Stimulated activated CD4-positive, alpha-beta T cell treated with anti-CD3 and anti-CD28 coated beads, Interleukin-1b, Interleukin-23, amount 100 ng/mL, for 48 hours (primary cell): ENCODE measurements at places on chromosomes 6 and 20.

- DNase-seq = no peak
Observed at GRCh38 chr6:112155886-112156285, 68.5 kb downstream of the FAM229B start.

DNA sequence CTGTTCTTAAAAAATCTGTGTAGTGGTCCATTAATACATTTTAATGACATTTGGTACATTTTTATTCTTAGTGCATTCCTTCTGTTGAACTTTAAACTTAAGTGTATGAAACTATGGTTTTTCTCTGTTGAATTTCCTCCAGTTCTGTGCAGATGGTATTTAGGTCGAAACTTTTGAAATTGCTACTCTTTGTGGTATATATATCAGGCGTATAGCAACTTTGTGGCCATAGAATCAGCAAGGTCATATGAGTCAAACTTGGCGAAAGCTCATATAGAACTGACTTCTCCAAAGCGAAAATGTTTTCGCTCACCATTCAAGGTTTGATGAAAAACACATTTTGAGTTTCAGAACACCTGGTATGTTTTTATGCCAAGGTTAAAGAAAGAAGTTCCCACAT lies 93.7 kb downstream of the MAP3K4 start:
- no peak for DNase-seq

DNA sequence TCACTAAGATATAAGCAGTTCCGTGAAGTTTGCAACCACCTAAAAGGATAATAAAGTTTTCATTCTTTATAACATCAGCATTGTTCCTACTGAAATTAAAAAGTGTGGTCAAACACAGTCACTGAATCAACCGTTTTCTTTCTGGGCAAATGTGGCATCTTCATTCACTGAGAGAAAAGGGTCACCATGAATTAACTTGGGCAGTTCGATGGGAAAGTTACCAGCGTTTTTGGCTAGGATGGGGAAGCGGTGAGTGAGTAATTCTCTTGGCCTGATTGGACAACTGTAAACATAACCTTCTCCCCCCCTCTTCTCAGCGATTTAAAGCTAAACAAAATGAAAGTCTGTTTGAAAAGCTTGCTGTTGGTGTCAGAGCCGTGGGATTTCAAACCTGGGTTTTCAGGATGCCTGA lies 181.8 kb downstream of the SASH1 start:
- no peak for DNase-seq

- peak; percentile 50 for DNase-seq
Observed at GRCh38 chr20:32333988-32334885, 23.9 kb upstream of the ASXL1 start.

- DNase-seq = no peak
Observed at GRCh38 chr6:21102624-21103023, 490.9 kb upstream of the SOX4 start.

GRCh38 chr6:158642097-158642601 lies 2.4 kb downstream of the DYNLT1 start:
- no peak for DNase-seq

DNA sequence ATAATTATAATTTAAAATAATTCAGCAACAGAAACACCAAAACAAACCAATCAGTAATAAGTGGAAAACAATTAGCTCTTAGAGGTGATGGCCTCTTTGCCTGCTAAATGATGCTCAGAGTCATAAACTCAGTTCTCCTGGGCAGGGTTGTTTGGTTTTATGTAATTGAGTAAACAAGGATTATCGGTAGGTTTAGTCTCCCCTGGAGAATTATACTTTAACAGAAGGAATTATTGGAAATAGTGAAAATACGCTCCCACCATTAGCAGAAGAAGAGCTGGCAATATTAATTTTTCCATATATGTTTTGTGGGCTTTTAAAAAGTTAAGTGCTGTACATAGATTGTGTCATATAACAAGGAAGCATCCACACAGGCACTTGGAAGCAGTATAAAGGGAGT lies 27.0 kb downstream of the CAP2 start:
- no peak for DNase-seq

DNA sequence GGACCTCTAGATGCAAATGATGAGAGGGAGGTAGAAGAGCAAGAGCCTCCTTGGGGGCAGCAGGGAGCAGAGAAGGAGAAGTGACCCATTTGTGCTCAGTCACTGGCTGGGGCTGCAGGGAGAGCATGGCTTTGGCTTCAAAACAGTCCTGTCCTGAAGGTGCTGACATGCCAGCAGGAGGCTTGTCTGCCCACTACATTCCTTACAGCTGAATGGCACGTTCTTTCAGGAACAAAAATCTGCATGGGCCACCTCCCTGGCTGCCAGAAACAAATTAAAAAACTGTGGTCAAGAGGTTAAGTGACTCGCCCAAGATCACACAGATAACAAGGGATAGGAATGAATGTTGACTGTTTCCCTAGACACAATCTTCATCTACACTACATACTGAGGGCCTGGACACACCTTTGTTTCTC lies 188.8 kb downstream of the HIVEP2 start:
- DNase-seq = no peak

- DNase-seq = no peak
Observed at GRCh38 chr6:69729870-69730449, 66.8 kb downstream of the LMBRD1 start.

GRCh38 chr6:112752791-112753190 lies 405.7 kb downstream of the RFPL4B start:
- no peak for DNase-seq

- DNase-seq = no peak
Observed at GRCh38 chr20:62695448-62696414, 12.9 kb upstream of the NTSR1 start.

- DNase-seq = no peak
Observed at GRCh38 chr20:41170386-41171105, 33.2 kb downstream of the PLCG1 start.

GRCh38 chr20:50548396-50548795 lies 38.2 kb downstream of the PTPN1 start:
- DNase-seq = no peak

DNA sequence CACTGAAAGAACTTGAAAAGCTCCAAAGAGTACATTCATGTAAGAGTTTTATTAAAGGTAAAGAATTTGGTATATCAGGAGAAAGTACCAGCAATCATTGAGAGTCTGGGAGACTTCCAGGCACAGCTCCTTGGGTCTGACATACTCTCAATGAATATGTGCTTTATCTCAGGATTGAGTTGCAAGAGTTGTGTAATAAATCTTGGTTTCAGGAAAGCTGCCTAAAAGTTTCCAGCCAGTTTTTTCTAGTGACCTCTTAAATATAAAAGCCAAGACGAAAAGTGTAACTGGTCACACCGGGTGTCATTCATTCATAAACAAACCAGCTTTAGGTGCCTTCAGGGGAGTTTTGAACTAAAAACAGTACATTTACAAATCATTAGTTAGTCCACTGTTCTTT lies 21.6 kb upstream of the GJA1 start:
- DNase-seq = no peak

DNA sequence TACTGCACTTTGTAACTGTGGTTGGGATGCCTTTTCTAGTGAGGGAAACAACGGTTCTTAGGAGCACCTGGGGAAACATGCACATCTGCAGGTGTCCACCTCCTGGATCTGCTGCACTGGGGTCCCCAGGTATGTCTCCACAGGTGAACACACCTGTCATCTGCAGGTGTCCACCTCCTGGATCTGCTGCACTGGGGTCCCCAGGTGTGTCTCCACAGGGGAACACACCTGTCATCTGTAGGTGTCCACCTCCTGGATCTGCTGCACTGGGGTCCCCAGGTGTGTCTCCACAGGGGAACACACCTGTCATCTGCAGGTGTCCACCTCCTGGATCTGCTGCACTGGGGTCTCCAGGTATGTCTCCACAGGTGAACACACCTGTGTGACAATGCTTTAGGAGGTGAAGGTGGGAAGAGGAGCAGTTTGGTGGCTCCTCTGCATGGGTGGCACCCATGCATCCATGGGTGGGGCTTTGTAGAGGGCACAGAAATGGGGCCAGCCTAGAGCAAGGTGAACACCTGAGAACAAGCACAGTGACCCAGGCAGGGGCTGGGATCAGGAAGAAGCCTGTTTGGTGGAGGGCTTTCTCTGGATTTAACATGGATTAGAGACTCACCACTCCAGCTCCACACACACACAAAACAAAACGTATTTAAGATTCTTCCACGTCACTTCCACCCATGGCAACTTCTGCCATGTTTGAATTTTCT lies 206.0 kb upstream of the CDH4 start:
- no peak for DNase-seq

DNA sequence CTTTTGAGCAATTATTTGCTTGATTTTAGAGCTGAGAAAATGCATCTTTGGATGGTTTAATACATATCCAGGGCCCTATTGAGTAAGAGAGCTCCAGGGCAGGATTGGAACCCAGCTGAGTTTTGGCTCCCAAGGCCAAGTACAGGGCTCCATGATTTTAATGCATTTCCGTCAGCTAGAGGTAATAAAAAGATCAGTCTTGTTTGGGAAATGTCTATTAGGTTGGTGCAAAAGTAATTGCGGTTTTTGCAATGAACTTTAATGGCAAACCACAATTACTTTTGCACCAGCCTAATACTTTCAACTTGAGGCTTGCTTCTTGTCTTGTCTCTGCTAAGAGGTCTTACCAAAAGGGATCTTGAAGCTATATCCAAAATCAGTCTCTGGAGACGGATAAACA lies 29.4 kb upstream of the CDH4 start:
- no peak for DNase-seq

DNA sequence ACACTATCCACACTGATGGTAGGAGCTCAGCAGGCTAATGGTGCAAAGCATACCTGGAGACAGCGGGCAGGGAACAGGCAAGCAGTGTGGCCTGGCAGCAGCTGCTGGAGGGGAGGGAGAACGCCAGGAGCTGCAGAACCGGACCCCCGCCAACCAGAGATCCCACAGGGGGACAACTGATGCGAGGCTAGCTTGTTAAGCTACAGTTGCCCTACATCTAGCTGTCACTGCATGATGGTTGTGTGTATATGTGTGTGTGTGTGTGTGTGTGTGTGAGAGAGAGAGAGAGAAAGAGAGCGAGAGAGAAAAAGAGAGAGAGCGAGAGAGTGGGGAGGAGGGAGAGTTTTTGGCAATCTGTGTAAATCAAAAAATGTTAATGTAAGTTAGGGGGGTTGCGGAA lies 69.7 kb upstream of the NHSL1 start:
- no peak for DNase-seq

- no peak for DNase-seq
Observed at GRCh38 chr6:161487217-161487531, 213.3 kb upstream of the AGPAT4 start.

GRCh38 chr6:150633486-150633834 lies 33.8 kb downstream of the PLEKHG1 start:
- DNase-seq = no peak

DNA sequence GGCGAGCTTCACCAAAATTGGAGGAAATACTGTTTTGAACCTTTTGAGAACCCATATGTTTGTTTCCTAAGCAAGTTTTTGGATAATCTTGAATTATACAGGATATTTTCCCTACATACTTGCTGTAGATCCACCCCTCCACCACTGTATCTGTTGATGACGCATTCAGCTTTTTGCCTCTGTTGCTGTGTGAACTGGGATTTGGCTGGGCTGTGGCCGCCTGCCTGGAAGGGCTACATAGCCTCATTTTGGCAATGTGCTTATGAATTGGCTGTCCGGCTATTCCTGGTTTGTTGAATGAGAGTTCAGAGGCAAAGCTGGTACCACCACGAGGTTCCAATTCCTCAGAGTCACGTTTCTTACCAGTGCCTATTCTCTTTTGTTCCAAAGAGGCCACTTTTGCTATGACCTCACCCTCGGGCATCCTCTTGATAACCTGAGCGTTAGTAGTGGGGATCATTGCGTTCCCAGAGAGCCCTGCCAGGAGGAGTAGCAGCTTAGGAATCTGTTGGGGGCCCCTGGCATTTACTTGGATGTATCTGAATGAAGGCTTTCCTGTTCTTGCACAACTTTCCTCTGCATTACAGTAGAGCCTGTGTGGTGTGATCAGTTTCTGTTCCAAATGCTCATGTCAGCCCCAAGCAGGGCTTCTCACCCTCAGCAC lies 6.4 kb downstream of the FAM83D start:
- DNase-seq = no peak

- DNase-seq = no peak
Observed at GRCh38 chr6:18973251-18973650, 586.1 kb downstream of the RNF144B start.

GRCh38 chr6:144824018-144824417 lies 538.9 kb downstream of the UTRN start:
- no peak for DNase-seq

GRCh38 chr20:2697768-2698167 lies 5.2 kb downstream of the EBF4 start:
- no peak for DNase-seq

- DNase-seq = no peak
Observed at GRCh38 chr6:167665698-167666330, 160.9 kb upstream of the AFDN start.

DNA sequence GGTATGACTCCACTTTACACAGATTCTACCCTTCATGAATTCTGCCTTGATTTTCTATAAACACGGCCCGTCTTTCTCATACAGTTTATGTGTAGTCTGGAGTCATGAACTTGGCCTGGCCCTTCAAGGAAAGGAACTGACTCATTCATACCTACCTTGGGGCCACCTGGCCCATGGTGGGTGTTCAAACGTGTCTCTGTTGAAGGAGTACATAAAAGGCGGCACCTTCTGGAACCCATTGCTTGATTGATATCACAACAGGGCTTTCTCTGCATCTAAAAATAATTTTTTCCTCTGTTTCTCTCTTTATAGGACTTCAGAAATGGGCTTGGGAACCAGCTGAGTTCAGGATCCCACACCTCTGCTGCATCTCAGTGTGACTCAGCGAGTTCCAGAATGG lies 363.0 kb upstream of the SOX4 start:
- DNase-seq = no peak

GRCh38 chr6:126134491-126134890 lies 148.2 kb downstream of the TRMT11 start:
- no peak for DNase-seq

GRCh38 chr6:106750946-106751345 lies 121.6 kb downstream of the QRSL1 start:
- DNase-seq = no peak

- no peak for DNase-seq
Observed at GRCh38 chr20:2576317-2576727, 39.9 kb downstream of the TMC2 start.

DNA sequence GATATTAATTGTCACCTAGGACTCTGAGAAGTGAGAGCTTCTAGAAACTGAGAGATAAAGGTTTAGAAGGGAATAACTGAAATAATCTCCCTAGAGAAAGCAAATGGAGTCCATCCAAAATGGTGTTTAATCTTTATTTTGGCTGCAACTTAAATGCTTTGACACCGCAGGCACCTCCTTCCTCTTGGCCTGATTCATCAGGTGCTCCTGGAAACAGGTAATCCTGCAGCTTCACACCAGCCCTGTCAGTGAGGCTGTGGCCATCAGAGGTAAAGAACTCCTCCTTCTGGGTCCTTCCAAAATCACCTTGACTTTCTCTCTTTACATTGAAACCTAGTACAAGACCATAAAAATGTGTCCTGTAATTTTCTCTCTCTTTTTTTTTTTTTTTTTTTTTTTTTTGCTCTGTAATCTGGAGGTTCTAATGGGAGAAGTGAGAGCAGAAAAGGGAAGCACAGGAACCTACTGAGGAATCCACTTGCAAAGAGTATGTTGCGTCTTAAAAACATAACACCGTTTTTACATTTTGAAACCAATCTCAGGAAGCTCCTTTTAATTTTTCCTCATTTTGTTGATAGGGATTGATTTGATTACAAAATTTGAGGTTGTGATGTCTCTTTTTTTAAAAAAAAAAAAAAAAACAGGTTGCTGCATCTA lies 124.2 kb downstream of the LRRC1 start:
- DNase-seq = no peak
